Suprapubic skin (tissue), 4 donors: ENCODE measurements at places on chromosomes 16 and 17.

GRCh38 chr16:24909856-24910255 lies 64.1 kb downstream of the SLC5A11 start:
- no peaks in the 10 kb centered on the region for H3K4me1 ChIP-seq
- no peak for DNase-seq
- no peaks in the 10 kb centered on the region for H3K36me3 ChIP-seq
- H3K27ac ChIP-seq: no peak overlapping the region
- no peak overlapping the region for H3K4me3 ChIP-seq

- DNase-seq: no peak
- no peak overlapping the region for H3K27ac ChIP-seq
- peak overlapping the region; percentile 45 for H3K4me3 ChIP-seq
- H3K27me3 ChIP-seq: peaks cover 77% of the 10 kb centered on the region
Observed at GRCh38 chr17:73902416-73903181, 258.4 kb upstream of the SDK2 start.

GRCh38 chr17:81440511-81441244 lies 45.4 kb downstream of the BAHCC1 start:
- H3K27ac ChIP-seq: no peak overlapping the region
- no peak overlapping the region for H3K4me3 ChIP-seq
- peaks cover 25% of the 10 kb centered on the region for H3K36me3 ChIP-seq
- peaks cover 22% of the 10 kb centered on the region for H3K4me1 ChIP-seq

DNA sequence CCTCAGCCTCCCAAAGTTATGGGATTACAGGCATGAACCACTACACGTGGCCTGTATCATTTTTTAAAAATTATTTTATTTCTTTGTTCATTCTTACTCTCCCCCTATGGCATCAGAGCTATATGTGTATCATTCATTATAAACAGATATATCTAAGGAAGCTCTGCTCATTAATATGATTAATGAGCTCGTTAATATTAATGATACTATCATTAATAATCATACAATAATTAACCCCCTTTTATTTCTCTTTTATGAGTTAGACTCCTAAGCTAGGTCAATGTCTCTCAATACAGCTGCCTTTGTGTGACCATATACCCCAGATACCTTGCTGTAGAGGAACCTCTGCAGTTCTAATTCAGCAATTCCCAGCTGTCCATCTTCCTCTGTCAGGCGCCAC lies 4.5 kb upstream of the RSKR start:
- H3K36me3 ChIP-seq: peaks cover 100% of the 10 kb centered on the region
- H3K27me3 ChIP-seq: no peaks in the 10 kb centered on the region
- no peak for DNase-seq
- H3K4me3 ChIP-seq: no peak overlapping the region

DNA sequence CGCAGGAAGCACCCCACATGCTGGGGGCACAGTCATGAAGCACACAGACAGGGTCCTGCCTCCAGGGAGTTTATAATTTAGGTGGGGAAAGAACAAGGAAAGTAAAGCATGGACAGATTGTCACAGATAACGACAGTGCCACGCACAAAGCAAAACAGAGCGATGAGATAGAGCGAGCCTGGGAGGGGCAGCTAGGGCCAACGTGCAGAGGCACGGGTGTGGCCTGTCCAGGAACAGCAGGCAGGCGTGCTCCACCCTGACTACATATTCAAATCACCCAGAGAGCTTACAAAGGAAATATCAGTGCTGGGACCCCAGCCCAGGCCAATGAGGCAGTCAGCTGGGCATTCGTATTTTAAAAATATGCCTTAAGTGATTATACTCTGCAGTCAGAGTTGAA lies 16.8 kb downstream of the LGALS9 start:
- no peaks in the 10 kb centered on the region for H3K27me3 ChIP-seq
- H3K27ac ChIP-seq: no peak overlapping the region
- H3K36me3 ChIP-seq: peaks cover 3% of the 10 kb centered on the region
- peaks cover 27% of the 10 kb centered on the region for H3K4me1 ChIP-seq
- no peak for DNase-seq

GRCh38 chr16:54873071-54873470 lies 57.6 kb upstream of the IRX5 start:
- no peak overlapping the region for H3K27ac ChIP-seq
- DNase-seq: no peak
- no peak overlapping the region for H3K4me3 ChIP-seq
- no peaks in the 10 kb centered on the region for H3K4me1 ChIP-seq

DNA sequence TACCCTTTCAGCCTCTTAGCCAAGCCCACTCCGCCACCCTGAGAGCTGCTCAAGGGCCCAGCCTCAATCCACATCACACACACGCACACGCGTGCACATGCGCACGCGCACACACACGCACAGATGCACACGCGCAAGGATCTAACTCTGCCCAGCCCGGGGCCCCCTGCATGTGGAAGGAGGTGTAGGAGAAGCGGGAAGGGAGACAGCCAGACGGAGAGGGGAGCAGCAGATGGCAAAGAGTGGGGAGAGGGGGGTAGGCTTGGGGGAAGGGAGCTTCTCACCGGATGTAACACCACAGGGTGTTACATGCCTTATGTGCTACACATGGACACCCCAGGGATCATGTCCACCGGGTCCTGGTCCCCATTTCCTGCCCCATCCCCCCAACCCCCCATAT lies 15.3 kb downstream of the DLG4 start:
- DNase-seq: peak; percentile 59
- peaks cover 16% of the 10 kb centered on the region for H3K36me3 ChIP-seq
- no peak overlapping the region for H3K27ac ChIP-seq
- H3K4me1 ChIP-seq: peaks cover 14% of the 10 kb centered on the region
- peak overlapping the region; percentile 49 for H3K4me3 ChIP-seq
